DMS79 (cell line): ENCODE measurements at places on chromosomes 5 and 9.

- DNase-seq, result no peak
Observed at GRCh38 chr9:99221266-99221620, 499 bp downstream of the ALG2 start.

GRCh38 chr5:146484714-146485391 lies 31.1 kb downstream of the GPR151 start:
- no peak for DNase-seq

GRCh38 chr5:87307796-87308423 lies 40.2 kb downstream of the RASA1 start:
- DNase-seq, result no peak

DNA sequence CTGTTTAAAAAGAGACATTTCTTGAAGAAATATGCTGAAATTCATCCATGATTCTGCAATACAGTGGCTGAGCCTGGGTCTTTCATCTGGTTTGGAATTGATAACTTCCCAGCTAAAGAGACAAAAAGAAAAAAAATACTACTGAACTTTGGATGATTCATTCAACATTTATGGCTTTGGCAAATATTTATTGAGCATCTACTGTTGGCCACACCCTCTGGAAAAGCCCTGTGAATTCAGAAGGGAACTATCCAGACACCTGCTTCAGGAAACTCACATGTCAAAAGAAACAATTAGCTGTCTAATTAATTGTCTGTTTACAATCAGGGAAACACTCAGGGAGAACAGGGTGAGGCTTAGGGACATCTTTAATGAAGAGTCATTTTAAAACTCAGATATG lies 17.8 kb upstream of the ZNF622 start:
- DNase-seq, result no peak

DNA sequence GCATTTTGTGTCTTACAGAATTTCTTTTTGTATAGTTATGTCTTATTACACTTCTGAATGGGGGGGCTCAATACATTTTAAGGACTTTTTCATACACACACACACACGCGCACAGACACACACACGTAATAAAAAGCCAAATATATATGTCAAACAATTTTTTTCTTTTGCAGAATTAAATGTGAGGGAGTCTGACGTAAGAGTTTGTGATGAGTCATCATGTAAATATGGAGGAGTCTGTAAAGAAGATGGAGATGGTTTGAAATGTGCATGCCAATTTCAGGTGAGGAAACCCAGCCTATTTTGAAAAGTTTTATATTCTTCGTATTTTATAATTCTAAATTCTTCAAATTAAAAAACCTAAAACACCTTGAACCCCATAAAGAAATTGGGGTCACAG lies 25.6 kb downstream of the TMEFF1 start:
- no peak for DNase-seq

DNA sequence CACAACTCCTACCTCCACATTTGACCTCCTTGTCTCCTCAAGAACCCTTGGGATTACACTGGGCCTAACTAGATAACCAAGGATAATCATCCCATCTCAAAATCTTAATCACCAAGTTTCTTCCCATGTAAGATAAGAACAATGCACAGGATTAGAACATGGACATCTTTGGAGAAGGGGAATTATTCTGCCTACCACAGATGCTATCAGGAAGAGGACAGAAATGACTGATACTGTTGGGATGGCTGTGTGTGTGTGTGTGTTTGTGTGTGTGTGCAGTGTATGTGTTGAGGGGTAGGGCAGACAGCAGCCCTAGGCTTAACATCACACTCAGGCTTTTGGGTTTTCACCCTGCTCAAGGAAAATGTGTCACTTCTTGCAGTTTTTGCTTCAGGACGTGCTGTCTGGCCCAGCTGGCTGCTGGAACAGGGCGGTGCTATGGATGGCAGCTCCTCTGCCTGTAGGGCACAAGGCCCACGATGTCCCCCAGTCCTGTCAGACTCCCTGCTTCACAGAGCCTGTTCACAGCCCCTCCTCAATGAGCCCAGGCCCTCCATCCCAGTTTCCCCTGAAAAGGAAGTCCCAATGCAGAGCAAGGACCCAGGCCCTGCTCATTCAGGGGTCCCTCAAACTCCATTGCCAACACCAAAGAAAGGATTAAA lies 7.7 kb downstream of the CA9 start:
- DNase-seq, result no peak

DNA sequence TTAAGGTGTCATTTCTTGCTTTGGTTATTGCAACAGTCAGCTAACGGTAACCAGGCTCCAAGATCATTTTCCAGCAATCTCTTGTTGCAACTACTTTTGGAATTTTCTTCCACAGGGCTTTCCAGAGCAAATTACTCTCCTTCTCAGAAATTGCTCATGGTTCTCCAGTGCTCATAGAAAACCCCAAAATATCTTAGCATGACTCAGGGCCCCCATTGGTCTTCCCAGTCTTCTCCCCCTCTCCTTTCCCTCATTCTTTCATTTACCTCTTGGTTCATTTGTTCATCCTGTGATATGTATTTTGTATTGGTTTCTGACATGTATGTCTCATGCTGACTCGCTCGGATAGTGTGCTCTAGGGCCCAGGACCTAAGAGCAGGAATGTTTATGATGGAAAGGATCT lies 35.6 kb downstream of the WWC1 start:
- DNase-seq, result no peak

DNA sequence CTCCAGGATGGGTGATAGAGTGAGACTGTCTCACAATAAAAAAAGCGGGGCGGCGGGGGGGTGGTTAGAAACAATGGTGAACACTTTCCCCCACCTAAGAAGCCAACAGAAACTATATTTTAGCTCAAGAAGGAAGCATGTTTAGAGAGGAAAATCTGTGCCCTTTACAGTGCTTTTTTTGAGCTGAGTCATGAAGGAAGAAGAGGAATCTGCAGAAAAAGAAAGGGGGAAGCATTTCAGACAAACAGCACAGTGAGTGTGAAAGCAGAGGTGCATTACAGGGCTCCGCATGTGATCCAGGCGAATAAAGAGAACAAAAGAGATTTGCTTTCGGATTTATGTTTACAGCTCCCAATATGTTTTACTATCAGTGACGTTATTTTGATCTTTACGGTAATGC lies 1504.6 kb upstream of the WWC1 start:
- DNase-seq, result no peak
